Ascending aorta (tissue), 2 donors: ENCODE measurements at places on chromosomes 4 and X. TPM values are rescaled to one million over a fixed set of nuclear protein-coding genes. Genes with fewer than 3 reads are reported as not detected.

Gene ALAS2
- total RNA-seq, result 6.9 TPM

Gene CNGA1
- not detected for total RNA-seq

Gene SRP72
- 89.4 TPM for total RNA-seq

DNA sequence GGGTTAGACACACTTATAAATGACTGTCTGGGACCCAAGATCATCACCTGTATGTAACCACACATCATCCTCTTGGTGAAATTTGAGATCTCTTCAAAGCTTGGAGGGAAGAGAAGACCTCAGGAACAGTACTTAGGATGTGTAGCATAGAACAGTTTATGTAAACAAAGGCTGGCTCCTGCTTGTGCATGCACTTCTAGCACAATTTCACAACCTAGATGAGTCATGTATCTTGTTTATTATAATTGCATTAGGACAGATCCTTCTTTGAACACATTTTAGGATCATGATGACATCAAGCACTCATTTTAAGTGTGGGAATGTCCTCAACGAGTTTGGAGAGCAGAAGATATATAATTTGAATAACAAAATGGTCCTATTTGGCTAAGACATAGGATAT lies 26.3 kb upstream of the ZMAT1 start:
- no peak for DNase-seq

GRCh38 chr4:180808862-180809261 lies 1434.3 kb upstream of the TENM3 start:
- DNase-seq, result no peak

GRCh38 chr4:189815404-189816192 lies 125.1 kb upstream of the FRG1 start:
- DNase-seq, result no peak

GRCh38 chr4:78558410-78558809 lies 6.8 kb downstream of the ANXA3 start:
- DNase-seq, result no peak

GRCh38 chr4:168119100-168119499 lies 26.8 kb downstream of the ANXA10 start:
- no peak for DNase-seq
